ENCODE measurements at places on chromosomes 4 and X. TPM values are rescaled to one million over a fixed set of nuclear protein-coding genes. Genes with fewer than 3 reads are reported as not detected.

- DNase-seq: no peak
Observed at GRCh38 chr4:177033632-177034031, 240.9 kb upstream of the VEGFC start.

DNA sequence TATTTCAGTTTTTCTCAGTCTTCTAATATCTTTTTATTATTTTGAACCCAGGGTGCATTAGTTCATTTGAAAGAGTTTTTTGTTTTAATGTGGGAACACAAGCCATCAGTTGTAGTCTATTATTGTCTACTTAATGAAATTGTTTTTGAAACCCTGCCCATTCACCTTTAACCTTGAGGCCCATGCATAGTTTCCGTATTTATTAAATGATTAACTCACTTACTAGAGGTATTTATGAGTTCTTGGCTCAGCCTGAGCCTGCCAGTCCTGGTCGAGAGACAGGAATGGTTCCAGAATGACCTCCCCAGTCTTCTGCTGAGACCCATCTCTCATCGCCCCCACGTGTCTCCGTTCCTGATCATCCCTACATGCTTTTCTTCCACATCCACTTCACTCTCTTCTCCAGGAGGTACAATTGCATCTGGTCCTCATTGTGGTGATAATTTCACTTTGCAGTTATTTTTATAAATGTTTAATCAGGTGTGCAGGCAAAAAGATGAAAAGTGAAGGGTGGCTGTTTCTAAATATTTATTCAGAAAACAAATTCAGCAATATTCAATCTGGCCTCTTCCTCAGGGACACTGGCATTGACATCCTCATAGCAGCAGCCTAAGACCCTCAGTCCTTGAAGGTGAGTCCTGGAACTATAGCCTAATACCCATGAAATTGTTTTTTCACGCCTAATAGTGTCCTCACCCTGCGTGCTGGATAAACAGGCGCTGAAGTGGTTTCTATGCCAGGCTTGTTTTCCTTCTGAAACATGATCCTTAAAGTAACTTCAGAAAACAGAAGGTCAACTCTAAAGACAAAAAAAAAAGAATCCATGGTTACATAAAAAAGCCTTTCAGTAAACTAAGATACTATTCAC is 112.8 kb downstream of the KDR start:
- DNase-seq: peak; percentile 13

DNA sequence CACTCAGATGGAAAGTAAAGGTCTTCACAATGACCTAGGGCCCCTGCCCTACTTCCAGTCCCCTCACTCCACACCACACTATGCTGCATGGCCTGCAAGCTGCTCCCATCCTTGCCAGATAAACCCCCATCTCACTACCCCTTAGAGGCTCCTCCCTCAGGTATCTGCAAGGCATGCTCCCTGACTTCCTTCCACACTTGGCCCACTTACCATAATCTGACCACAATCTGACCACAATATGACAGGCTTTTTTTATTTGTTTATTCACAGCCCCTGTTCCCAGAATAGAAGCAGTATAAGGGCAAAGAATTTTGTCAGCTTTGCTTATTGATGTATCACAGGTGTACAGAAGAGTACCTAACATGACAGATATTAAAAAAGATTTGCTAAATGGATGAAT is 124.7 kb downstream of the CAMK2D start:
- DNase-seq: no peak

GRCh38 chr4:7330811-7331681 is 103.7 kb downstream of the PSAPL1 start:
- no peak for DNase-seq

The HNRNPH2 gene
- total RNA-seq: 66.2 TPM

DNA sequence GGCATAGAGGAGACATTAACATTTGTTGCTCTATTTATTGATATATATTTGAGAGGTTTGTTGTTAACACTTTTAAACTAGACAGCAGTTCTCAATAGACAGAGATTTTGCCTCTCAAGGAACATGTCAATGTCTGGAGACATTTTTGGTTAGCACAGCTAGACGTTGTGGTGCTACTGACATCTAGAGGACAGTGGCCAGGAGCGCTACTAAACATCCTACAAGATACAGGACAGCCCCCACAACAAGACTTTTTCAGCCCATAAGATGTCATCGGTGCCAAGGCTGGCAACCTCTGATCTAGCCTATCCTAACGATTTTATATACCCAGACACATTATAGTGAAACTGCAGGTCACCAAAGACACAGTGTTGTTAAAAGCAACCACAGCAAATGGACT is 18.4 kb upstream of the CTSO start:
- no peak for DNase-seq

The MAGEB16 gene
- total RNA-seq: not detected

GRCh38 chr4:147958057-147958456 is 226.2 kb downstream of the ARHGAP10 start:
- DNase-seq: no peak

DNA sequence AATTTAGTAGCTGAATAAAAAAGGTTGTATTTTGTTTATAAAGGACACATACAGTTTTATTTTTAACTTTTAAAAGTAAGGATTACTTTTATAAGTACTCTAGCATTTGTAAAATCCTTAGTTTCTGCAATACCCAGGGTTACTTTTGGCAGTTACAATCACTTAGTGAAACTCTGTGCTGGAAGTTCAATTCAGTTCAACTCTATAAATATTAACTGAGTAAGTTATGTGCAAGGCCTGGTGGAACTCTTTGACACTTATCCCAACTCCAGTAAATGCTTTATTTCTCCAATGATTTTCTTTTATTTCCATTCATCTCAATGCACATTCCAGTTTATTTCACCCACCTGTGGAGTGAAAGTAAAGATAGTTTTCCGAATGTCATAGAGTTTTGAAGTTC is 63.3 kb upstream of the HDAC8 start:
- no peak for DNase-seq

DNA sequence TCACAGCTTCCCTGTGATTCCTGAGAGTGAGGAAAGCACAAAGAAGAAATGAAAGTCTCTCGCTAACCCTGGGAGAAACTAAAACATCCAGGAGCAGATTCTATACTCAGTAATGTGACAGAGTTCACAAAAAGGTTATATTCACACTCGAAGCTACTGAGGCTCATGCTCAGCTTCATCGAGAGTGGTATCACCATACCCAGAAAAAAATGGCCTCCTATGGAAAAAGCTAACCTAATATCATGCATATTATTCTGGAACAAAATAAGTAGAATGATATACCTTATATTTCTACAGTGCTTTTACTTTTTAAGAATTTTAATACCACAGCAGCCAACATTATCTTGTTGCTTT is 13.5 kb upstream of the CDKN2AIP start:
- DNase-seq: no peak
